ENCODE measurements at places on chromosomes 6 and 20.

- DNase-seq = no peak
These were observed 898.8 kb downstream of the KIF16B start for GRCh38 chr20:15674253-15675060.

DNA sequence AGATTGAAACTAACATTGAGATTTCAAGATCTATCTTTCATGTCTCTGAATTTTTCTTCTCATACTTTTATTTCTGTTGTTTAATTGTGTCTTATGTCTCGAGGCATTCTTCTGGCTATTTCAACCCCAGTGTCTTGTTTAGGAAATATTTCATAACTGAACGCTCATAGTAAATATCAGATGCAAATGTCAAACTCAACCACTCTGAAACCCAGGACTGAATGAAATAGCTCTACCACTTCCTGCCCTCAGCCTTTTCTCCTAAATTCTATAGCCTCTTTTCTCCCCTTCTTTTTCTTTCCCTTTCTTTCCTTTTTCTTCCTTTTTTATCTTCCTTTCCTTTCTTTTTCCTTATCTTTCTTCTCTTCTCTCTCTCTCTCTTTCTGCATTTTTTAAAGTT, 7.7 kb downstream of the ISM1 start:
- no peak for DNase-seq

GRCh38 chr6:3838992-3839867, 9.9 kb upstream of the FAM50B start:
- no peak for DNase-seq

GRCh38 chr6:15086348-15087158, 159.3 kb upstream of the JARID2 start:
- DNase-seq = no peak

- DNase-seq = no peak
These were observed 8.5 kb upstream of the PTCRA start for GRCh38 chr6:42907336-42907735.

DNA sequence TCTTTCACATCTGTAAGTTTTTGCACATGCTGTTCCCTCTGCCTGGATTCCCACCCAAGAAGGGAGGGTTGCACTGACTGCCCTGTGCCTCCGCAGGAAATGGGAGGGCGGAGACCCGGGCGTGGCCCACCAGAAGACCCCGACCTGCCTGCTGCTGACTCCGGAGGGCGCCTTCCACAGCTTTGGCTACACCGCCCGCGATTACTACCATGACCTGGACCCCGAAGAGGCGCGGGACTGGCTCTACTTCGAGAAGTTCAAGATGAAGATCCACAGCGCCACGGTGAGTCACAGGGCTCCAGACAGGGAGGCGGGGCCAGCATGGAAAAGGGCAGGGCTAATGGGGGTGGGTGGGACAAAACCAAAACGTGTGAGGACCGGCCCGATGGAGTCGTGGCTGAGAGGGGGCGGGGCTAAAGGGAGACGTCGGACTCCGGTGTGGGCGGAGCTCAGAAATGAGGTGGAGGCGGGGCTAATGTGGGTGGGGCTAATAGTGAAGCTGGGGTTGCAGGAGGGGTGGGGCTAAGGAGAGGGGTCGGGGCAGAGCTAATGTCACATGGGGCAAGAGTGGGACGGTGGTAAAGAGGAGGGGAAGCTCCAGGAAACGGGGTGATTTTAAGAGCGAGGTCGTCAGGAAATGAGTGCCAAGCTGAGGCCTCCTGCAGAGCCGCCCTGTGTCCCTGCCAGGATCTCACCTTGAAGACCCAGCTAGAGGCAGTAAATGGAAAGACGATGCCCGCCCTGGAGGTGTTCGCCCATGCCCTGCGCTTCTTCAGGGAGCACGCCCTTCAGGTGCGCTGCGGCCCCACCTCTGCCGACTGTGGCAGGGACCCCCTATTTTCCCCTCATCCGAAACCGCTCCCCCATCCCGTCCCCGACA, 12.6 kb downstream of the HSPA12B start:
- DNase-seq = peak; percentile 74

GRCh38 chr6:150547502-150548222, 52.0 kb upstream of the PLEKHG1 start:
- no peak for DNase-seq

DNA sequence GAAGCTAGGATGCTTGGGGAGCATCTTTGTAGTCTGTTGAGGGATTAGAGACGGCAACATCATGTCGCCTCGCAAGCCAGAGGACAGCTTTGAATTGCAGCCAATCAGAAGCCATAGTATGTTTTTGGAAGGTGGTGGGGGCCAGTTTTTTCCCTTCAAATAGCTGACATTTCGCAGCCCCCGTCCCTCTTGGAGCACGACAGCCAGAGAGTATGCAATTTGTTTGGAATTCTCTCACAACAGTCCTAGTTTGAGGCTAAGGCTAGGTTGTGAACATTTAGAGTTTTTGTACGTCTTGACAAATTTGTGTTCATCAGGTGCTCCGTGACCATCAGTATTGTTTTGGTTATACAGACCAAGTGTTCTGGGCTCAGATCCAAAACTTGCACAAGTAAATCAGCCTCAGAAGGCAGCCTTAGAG, 83.3 kb downstream of the PLCB1 start:
- DNase-seq = no peak

- DNase-seq = no peak
These were observed 13.5 kb downstream of the ZMYND8 start for GRCh38 chr20:47343007-47343472.

DNA sequence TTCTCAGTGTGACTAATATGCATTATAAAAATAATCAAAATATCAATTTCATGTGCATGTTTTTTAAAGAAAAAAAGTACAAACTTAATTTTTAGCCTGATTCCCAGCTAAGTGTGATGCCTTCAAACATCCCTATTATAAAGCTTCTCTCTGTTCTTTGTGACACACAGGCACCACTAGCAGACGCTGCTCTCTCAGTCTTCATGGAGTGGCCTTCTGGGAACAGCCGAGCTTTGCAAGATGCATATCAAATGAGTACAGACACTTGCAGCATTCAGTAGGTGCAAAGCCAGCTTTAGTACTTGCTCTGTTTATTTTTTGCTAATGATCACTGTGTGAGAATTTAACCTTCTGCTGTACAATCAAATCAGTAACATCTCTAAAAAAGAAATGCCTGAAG, 340.0 kb downstream of the ADGRB3 start:
- DNase-seq = no peak

GRCh38 chr20:48406498-48406897, 421.3 kb downstream of the PREX1 start:
- DNase-seq = no peak

GRCh38 chr6:45196121-45196520, 132.0 kb upstream of the RUNX2 start:
- DNase-seq = no peak

- DNase-seq = no peak
These were observed 3.6 kb downstream of the MRGBP start for GRCh38 chr20:62799873-62800272.

DNA sequence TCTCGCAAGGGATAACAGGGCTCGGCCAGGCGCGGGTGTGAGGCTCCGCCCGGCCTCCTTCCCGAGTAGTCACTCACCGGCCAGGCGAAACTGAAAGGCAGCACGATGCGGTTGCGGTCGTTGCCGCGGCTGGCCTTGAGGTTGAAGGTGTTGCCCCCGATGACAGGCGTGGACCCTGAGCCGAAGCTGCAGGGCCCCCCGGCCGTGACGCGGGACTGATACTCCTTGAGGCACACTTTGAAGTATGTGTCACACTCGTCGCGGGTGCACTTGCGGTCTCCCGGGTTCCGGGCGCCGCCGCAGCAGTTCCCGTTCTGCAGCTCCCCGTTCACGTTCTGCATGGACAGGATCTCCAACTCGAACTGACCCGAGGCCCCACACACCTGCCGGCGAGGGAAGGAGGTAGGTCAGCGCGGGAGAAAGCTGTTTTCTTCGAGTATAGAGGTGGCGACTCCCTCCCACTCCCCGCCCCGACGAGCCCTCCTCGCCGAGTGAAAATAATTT, 1.1 kb downstream of the JAG1 start:
- peak; percentile 41 for DNase-seq

GRCh38 chr6:117989086-117989485, 82.0 kb downstream of the SLC35F1 start:
- no peak for DNase-seq

GRCh38 chr6:29673161-29673560, 7.8 kb downstream of the ZFP57 start:
- no peak for DNase-seq

DNA sequence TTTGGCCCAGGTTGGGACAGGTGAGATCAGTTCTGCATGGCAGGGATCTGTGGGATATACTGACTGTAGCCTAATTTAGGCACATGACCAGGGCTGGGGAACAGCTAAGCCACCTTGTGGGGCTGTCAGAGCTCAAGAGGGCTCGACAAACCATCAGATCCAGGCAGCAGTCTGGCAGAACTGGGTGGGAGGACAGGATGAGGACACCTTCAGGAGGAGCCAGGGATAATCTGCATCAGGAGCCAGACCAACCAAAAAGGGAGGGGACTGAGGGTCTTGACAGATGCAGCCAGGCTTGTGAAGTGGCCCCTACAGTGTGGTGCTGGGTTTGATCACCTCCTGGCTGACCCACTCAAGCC, 123.4 kb downstream of the MAFB start:
- DNase-seq = no peak

DNA sequence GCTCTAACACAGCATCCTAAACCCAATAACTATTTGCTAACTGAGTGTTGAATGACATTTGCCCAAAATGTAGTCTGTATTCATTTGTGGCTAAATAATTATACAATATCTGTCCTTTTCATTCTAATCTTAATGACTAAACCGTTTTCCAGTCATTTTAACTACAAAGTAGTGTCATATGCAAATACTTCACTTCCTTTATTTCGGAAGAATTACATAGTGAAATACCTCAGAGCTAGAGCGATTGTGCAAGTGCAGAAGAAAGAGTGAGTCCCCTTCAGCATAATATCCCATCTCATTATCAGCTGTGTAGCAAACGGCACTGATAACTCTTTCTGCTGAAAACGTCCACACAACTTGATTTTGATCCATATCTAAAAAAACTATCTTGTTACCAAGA, 66.2 kb downstream of the ROS1 start:
- no peak for DNase-seq

DNA sequence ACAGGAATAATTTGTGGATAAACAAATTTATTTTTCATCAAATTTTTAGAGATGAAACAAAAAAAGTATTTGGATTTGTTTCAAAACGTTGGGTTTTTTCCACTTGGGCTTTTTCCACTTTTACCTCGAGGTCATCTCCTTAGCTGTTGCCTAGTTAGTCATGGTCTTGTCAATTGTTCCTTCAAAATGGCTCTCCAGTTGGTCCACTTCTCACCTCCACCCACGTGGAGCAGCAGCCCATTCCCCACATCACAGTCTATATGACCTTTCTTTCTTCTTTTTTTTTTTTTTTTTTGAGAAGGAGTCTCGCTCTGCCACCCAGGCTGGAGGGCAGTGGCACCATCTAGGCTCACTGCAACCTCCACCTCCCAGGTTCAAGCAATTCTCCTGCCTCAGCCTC, 6.7 kb upstream of the SLC4A11 start:
- no peak for DNase-seq

- no peak for DNase-seq
These were observed 68.6 kb downstream of the BCKDHB start for GRCh38 chr6:80174900-80175572.

DNA sequence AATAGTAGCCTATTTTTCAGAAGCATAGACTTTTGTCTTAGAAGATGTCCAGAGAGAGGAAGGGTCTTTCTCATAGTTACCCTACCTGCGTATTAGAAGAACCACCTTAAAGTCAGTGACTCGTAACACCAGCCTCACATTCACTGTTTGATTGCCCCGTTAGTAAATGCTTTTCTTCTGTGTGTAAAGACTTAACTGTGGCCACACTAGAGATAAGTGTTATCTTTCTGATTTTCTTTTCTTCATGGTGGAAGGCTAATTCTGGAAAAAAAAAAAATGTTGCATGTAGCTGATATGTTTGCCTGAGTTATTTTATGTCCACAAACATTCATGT, 83.9 kb downstream of the SAMD3 start:
- DNase-seq = no peak

DNA sequence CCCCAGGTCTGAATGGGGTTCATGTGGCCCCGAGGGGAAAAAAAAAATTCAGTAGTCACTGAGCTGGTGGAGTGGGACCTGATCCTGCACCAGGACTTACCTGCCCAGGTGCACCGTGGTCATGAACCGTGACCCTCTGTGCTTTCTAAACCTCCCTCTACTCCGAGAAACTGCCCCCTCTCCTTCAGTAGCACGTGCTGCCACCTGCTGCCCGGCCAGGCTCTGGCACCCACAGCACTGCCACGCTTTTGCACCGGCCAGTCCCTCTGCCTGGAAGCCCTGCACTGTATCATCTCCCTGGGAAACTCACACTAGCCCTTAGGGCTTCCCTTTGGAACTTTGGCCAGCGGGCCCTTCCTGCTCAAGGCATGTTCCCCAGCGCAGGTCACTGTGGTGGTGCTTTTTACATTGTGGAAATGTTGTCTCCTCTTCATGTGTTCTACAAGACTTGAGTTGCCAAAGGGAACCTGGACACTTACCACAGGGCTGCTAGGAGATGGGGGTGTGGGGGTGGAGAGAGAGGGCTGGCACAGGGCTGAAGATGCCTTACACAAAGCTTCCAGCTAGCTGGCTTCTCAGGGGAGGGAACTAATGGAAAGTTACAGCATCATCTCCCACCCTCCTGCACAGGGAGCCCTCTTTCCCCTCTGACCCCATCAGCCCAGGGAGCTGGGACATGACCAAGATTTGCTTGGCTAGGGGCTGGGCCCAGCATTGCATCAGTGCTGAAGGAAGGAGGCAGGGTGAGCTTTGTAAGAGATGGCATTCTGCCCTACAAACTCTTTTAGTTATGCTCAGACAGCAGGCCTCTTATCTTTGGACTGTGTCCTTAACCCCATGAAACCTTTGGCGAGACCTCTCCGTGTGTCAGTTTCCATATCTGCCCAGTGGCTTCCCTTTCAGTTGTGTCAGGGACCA, 2.5 kb upstream of the PTPRT start:
- DNase-seq = no peak

DNA sequence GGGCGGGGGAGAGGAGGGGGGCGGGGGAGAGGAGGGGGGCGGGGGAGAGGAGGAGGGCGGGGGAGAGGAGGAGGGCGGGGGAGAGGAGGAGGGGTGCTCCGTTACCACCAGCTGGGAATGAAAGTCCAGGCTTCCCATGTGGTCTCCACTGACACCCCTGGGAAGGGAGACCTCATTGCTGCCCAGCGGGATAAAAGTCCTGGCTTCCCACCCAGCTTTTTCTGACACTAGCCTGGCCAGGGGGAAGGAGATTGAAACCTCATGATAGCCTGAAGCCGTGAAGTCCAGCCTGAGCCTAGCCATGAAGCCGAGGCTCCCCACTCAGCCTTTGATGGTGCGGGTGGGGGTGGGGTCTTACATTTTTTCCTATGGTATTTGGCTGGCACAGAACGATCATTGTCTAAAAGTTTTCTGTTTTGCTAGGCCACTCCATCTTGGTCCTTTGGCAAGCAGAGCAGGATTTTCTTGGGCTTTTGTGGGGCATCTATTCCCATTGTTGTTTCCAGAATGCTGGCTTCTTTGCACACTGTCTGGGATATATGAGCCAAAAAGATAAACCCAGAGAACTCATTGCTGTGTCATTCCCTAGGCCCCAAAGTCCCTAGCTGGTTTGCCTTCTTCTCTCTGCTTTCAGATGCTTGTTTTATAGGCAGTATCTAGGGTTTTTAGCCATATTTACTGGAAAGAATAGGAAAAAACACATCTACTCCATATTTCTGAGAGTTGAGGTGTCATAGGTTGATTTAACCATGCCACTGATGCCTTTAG, 67.9 kb upstream of the RNF24 start:
- no peak for DNase-seq

- no peak for DNase-seq
These were observed 73.2 kb downstream of the ROS1 start for GRCh38 chr6:117352466-117353081.

- no peak for DNase-seq
These were observed 133.2 kb downstream of the NFATC2 start for GRCh38 chr20:51409192-51409880.

Data from stimulated activated naive CD4-positive, alpha-beta T cell treated with Interleukin-2 at 50 U/mL for 16 hours (primary cell).